GM13977 (cell line): ENCODE measurements at places on chromosomes 1 and 21.
A peak's percentile ranks its signal among the peaks of the same experiment; 100 is the strongest.

DNA sequence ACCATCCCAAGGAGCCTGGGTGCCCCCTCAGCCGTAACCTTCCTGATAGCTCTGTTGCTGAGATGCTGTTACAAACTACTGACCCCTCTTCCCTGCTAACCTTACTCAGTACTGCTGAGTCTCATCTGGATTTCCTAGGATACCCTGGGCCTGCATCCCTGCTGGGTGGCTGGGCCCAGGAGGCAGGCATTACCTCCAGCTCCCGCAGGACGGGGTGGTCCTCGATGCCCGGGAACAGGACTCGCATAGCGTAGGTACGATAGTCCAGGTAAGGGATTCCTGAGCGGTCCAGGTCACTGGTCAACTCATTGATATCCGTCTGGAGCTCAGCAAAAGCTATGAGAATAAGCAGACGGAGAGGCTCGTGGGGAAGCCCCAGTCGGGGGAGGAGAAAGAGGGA, 131.9 kb upstream of the CD34 start:
- DNase-seq: no peak

GRCh38 chr1:99829269-99829668, 20.9 kb upstream of the AGL start:
- DNase-seq: no peak

DNA sequence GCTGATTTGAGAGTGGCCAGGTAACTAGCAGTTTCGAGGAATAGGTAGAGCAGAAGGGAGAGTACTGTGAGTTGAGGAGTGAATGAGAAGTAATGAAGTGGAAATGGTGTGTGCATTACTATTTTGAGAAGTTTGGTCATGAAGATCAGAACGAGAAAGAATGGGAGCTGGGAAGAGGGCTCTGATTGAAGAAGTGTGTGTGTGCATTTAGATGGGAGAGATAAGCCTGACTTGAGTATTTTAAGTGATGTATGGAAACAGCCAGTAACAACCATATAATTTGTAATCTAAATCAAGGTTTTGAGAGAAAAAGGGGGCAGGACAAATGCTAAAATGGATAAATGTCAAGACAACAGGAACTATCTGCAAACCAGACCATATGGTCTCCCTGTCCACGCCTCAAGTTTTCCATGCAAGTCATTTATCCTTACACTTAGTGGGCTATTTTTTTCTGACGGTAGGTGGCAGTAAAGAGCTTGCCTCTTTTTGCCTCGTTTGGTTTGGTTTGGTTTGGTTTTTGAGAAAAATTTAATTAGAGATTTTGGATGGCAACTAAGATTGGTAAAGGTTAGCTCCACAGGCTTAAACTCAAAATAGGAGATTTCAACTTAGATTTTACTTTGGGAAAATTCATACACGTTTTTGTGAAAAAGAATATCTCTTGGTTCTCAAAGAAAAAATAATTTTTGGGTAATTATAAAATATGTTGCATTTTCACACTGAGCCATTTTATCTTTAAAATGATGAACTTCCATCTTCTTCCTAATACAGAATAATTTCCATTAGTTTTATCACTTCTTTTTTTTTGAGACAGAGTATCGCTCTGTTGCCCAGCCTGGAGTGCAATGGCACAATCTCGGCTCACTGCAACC, 9.5 kb upstream of the B3GALNT2 start:
- DNase-seq: peak; percentile 39

DNA sequence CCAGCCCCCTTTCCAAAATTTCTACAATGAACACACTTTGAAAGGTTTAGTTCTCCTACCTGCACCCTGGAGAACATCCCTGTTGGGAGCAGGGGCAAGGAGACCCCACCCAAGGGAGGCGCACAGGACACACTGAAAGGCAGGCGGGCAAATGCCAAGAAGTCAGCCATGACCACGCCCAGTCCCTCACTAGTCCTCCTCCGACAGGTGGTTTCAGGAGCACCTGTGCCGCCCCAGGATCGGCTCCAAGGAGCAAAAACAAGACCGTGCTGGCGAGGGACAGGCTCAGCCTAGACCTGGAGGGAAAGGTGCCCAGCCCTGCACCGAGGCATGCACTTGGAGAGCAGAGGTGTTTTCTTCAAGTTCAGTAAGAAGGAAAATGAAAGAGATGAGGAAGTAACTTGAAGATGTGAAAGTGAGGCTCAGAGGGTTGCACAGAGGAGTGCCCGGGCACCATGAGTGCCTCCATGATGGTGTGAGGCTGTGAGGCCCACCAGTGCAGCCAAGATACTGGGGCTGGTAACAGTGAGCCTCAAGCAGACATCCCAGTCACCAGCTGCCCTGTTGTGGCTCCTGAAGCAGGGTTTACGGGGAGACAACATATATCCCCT, 19.6 kb upstream of the NADK start:
- no peak for DNase-seq

- no peak for DNase-seq
These were observed 1.3 kb downstream of the NPHP4 start for GRCh38 chr1:5990913-5991312.

- DNase-seq: no peak
These were observed 3.5 kb downstream of the LRP8 start for GRCh38 chr1:53324321-53324720.

DNA sequence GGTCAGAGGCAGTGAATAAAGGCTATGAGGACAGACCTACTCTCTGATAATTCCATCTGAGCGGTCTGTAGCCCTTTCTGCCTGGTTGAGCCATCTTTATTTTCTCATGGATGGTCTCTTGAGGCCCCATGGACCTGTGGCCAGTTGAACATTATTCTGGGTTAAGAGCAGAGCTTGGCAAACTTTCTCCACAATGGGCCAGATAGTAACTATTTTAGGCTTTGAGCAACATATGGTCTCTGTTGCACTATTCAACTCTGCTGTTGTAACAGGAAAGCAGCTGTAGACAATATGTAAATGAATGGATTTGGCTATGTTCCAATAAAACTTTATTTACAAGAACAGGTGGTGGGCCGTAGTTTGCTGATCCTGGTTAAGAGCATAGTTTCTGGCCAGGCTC, 62.7 kb downstream of the KAZN start:
- no peak for DNase-seq

DNA sequence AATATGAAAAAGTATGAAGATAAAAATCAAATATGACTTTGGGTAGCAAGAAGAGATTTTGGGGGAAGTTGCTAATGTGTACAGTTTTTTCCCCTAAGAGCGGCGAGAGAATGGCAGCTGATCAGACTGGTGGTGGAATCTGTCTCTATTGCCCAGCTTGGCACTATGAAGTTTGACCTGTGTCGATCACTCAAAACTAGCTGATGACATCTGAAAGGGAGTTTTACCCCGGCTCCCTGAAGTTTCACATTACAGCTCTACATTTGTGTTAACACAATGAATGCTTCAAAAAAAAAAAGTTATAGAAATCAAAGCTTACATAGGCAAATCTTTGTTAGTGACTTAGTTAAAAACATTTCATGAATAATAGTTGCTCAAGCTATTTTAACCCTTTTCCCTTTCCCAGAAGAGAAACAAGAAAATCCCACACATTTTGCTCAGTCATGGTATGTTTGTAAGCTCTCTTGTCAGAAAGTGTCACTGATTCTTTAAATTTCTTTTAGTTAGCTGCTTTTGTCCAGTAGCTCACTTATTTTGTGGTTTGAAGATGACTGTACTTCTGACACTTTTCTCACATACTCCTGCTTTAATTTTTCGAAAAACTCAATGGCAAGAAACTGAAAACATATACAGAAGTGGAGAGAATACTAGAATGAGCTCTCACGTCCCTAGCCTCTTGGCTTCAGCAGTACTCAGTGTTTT, 41.3 kb downstream of the DYRK1A start:
- peak; percentile 11 for DNase-seq

GRCh38 chr21:38910390-38911067, 104.8 kb downstream of the ETS2 start:
- no peak for DNase-seq

GRCh38 chr21:31713973-31714740, 17.8 kb downstream of the SCAF4 start:
- DNase-seq: no peak

DNA sequence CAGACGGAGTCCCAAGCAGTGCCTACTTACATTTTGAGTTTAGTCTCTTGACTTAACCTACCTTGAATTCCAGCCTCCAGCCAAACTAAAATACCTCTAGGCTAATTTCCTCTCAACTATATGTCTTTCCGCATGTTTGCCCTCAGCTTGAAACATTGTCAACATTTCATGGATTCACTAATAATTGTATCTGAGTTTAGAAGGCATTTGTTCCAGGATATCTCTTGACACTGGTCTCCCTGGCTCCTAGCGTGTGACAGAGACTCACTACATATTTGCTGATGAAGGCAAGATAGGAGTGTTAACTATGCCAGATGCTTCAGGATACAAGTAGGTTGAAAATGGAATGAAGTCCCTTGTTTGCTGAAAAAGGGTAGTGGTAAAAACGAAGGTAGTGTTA, 136.1 kb downstream of the GREM2 start:
- DNase-seq: no peak

DNA sequence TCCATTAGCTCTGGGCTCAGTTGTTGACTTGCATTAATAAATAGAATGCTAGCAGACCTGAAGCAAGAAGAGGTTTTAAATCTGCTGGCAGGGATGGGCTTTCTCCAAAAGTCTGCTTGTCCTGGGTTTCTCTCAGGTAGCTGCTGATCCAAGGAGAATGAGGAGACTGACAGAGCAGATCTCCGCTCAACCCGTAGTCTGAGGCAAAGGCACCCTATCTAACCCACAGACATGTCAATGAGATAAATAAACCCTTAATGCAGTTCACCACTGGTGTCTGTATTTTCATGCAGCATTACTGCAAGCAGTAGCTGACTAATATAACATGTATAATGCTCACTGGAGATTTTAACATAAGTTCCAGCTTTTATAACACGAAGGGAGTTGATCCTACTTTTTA, 44.1 kb upstream of the RGS21 start:
- no peak for DNase-seq

DNA sequence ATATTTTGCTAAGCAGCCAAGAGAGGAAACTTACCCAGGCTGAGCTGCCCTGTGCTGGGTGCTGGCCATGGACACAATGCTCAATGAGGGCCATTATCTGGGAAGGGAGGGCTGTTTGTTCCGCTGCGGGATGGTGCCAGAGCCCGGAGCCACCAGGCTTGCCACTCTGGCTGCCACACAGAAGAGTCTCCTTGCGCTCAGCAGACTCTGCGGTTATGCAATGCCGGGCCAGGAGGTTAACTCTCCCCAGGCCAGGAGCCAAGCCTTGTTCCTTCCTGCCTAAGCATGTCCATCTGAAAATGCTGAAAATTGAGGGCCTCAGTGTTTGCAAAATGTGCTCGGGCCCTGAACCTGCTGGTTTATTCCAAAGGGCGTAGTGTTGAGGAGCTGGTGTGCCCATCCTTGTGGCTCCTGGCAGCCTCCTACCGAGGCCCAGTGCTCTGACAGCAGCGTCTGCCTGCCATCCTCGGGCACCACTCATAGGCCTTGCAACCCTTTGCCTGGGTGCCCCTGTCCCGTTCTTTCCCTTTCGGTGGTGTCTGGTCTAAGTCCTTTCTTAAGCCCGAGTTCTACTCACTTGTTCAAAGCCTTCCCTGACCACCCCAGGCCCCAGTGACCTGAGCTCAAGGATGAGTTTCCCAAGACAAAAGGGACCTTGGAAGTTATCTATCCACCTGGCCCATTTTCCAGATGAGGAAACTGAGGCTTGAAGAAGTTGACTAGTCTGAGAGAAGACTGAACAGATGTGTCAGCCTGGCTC, 133.8 kb upstream of the EDN2 start:
- no peak for DNase-seq

DNA sequence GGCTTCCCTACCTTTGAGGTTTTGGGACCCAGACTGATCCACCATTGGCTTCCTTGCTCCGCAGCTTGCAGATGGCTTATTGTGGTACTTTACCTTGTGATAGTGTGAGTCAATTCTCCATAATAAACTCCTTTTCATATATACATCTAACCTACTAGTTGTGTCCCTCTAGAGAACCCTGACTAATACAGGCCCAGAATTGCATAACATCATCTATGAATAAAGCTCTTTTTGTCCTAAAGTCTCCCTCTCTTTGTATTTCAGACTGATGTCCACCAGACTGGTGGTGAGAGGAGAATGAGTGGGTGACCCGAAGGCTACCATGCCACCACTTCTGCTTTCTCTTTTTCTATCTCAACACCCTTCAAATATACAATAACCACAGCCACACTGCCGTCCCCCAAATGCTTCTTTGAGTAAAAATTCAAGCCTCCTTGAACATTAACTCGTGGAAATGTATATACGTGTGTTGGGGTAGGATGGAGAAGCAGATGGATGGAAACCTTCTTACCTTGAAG, 265.7 kb downstream of the PTBP2 start:
- DNase-seq: no peak

DNA sequence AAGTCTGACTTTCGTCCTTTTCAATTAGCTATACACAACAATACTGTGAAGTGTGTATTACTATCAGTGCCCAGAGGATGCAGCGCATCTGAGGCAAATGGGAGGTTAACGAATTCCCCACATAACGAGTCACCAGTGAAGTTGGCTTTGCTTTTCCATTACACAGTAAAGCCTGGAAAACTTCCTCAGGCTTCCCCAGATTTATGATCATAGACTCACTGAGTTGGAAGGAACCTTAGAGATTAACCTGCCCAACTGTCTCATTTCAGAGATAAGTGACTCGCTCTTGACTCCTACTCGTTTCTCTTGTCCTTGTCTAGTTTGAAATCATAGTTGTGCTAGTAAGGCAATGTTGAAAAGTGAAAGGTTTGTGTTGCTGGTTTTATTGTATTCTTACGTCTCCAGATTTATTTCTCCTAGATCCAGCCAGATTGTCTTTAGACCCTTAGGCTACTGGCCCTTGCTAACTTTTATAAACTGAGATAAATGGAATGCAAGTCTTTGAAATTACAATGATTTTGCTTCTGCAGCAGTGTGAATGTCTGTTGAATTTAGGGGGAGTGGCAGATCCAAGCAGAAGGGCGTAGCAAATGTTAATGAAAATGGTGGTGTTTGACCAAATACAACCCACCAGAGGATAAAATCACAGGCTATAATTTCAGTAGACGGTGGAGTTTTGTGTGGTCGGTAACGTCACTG, 17.3 kb downstream of the S1PR1 start:
- DNase-seq: no peak

GRCh38 chr1:11414926-11415538, 63.9 kb upstream of the DISP3 start:
- no peak for DNase-seq

DNA sequence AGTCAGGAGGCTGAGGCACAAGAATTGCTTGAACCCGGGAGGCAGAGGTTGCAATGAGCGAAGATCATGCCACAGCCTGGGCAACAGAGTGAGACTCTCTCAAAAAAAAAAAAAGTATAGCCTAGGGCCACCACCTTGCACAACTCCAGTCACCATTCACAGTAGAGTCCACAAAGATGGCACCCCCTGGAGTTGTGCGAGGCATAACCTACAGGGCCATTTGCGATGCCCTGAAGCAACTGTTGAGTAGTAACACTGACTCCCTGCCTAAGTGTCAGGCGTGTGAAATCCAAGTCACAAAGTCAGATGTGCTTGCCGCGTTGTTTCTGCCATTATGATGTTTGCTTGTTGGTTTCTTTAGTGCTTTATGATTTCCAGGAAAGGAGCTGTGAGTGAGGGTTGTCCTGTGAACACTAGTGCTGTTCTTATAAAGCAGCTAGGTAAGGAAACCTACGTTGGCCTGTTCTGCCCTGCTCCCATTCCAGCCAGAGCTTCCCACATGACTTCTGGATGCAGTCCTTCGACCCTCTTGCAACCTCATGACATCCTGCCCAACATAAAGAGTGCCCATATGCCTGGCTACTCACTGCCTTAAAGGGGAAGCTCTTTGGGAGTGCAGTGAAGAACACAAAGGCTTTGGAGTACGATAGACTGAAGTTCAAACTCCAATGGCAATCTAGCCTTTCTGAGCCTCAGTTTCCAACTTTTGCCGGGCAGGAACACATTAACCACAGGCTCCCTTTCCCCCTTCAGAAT, 29.8 kb downstream of the FHAD1 start:
- DNase-seq: no peak
